Neural progenitor cell (in vitro differentiated cells): ENCODE measurements at places on chromosomes 11 and 22.

GRCh38 chr11:3015796-3016195 lies 23.7 kb upstream of the NAP1L4 start:
- no peak overlapping the region for H3K4me3 ChIP-seq
- no peak overlapping the region for H3K27ac ChIP-seq
- H3K36me3 ChIP-seq, result no peaks in the 10 kb centered on the region

DNA sequence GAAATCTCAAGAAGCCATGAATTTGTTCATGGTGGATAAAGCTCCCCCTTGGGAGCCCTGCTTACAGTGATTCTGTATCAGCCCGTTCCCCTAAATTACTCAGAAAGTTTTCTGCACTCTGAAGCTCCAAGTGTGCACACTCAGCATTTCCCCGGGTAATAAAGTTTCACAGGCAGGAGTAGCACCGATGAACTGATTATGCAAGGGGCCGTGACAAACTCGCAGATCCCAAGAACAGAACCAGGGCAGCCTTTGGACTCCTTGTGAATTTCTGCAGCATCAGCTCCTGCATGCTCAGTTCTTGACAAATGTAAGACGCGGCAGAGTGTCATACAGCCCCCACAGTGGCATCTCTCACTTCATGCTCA lies 73.5 kb downstream of the COMMD9 start:
- no peak overlapping the region for H3K4me3 ChIP-seq
- no peaks in the 10 kb centered on the region for H3K36me3 ChIP-seq
- H3K4me1 ChIP-seq, result peaks cover 38% of the 10 kb centered on the region
- DNase-seq, result no peak
- H3K27ac ChIP-seq, result no peak overlapping the region
- no peaks in the 10 kb centered on the region for H3K27me3 ChIP-seq

GRCh38 chr11:6485661-6486060 lies 4.4 kb downstream of the TIMM10B start:
- H3K4me1 ChIP-seq, result peaks cover 5% of the 10 kb centered on the region
- no peak overlapping the region for H3K4me3 ChIP-seq
- DNase-seq, result no peak
- H3K27ac ChIP-seq, result no peak overlapping the region
- H3K36me3 ChIP-seq, result no peaks in the 10 kb centered on the region

GRCh38 chr22:45993841-45994240 lies 16.9 kb upstream of the WNT7B start:
- no peaks in the 10 kb centered on the region for H3K27me3 ChIP-seq
- no peak overlapping the region for H3K4me3 ChIP-seq
- H3K36me3 ChIP-seq, result no peaks in the 10 kb centered on the region
- no peak for DNase-seq
- peaks cover 6% of the 10 kb centered on the region for H3K4me1 ChIP-seq

- peaks cover 13% of the 10 kb centered on the region for H3K27me3 ChIP-seq
- no peak overlapping the region for H3K27ac ChIP-seq
- no peaks in the 10 kb centered on the region for H3K4me1 ChIP-seq
- no peak for DNase-seq
Observed at GRCh38 chr22:30701872-30702271, 7.2 kb downstream of the OSBP2 start.

DNA sequence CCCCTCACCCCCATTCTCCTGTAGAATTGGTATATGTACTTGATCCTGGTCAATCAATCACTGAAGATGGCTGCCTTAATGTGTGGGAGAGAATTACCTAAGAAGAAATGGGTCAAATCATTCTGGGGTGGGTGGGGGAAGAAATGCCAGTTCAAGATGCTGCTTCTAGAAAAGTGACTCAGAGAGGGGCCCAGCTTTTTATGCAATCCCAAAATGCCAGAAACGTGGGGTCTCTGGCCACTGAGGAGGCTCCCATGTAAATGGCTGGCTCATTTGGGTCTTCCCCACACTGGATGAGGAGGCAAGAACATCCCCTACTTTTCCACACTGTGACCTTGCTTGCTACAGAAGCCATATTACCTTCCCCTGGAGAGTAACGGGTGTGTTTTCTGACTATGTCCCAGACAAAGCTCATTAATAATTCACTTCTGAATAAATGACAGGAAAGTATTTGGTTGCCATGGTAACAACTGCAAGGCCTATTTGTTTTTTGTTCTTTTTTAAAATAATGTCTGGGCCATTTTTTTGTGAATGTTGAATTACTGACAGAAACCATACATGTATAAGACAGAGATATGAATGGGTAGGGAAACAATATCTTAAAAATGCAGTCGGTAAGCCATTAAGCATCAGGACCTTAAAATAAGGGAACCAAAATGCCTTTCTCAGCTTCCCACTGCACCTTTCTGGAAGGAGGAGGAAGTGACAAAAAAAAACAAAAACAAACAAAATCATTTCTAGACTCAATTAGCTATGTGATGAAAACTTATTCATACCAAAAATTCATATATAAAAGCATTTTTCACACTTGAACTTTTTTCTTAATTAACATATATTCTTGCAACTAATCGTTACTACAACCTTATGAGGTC lies 32.0 kb downstream of the SLC1A2 start:
- no peaks in the 10 kb centered on the region for H3K27me3 ChIP-seq
- no peaks in the 10 kb centered on the region for H3K36me3 ChIP-seq
- H3K27ac ChIP-seq, result no peak overlapping the region
- H3K4me3 ChIP-seq, result no peak overlapping the region

- no peak overlapping the region for H3K27ac ChIP-seq
- H3K36me3 ChIP-seq, result no peaks in the 10 kb centered on the region
- no peak for DNase-seq
- H3K27me3 ChIP-seq, result peaks cover 4% of the 10 kb centered on the region
- H3K4me3 ChIP-seq, result no peak overlapping the region
Observed at GRCh38 chr11:64093233-64094039, 57.7 kb downstream of the FLRT1 start.

- H3K27me3 ChIP-seq, result no peaks in the 10 kb centered on the region
- H3K36me3 ChIP-seq, result no peaks in the 10 kb centered on the region
- H3K4me1 ChIP-seq, result no peaks in the 10 kb centered on the region
- no peak for DNase-seq
Observed at GRCh38 chr11:111905411-111905810, 6.2 kb downstream of the CRYAB start.

GRCh38 chr11:95067039-95067840 lies 521 bp downstream of the SRSF8 start:
- peaks cover 3% of the 10 kb centered on the region for H3K27me3 ChIP-seq
- H3K27ac ChIP-seq, result no peak overlapping the region
- H3K4me1 ChIP-seq, result peaks cover 18% of the 10 kb centered on the region
- H3K4me3 ChIP-seq, result peak overlapping the region; percentile 61

DNA sequence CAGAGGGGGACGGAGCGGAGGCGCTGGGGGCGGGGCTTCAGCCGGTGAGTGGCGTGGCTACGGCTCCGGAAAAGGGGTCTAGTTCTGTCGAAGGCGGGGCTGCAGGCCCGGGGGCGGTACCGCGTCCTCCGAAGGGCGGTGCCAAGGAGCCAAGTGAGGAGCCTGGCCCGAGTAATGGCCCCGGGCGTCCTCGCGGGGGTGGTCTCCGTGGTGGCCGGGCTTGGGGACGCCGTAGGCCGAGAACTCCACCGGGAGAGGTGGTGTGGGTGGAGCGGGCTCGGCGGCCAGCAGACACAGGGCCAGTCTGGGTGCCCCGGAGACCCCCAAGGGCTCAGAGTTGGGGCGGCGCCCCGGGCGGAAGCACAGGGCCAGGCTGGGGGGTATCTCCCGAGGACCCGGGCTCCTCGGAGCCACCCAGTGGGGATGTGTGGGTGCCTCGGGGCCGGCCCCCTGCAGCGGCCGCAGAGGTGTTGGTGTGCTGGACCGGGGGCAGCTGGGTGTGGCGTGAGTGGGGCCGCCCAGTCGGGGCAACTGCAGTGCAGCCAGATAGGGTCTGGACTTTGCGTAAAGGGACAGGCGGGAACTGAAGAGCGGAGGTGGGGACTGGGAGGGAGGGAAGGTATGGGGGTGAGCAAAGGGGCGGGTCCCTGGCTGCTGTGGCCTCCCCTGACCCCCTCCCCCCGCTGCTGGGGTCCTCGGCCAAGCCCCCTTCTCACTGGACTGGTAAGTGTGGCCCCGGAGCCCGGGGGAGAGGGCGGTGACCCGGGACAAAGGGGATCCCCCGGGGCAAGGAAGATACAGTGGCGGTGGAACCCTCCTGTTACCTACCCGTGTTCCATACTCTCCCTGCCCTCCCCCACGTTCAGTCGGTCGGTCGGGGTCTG lies 838 bp downstream of the FKBP2 start:
- peak; percentile 69 for DNase-seq
- no peak overlapping the region for H3K27ac ChIP-seq
- H3K27me3 ChIP-seq, result no peaks in the 10 kb centered on the region
- H3K4me1 ChIP-seq, result peaks cover 7% of the 10 kb centered on the region

DNA sequence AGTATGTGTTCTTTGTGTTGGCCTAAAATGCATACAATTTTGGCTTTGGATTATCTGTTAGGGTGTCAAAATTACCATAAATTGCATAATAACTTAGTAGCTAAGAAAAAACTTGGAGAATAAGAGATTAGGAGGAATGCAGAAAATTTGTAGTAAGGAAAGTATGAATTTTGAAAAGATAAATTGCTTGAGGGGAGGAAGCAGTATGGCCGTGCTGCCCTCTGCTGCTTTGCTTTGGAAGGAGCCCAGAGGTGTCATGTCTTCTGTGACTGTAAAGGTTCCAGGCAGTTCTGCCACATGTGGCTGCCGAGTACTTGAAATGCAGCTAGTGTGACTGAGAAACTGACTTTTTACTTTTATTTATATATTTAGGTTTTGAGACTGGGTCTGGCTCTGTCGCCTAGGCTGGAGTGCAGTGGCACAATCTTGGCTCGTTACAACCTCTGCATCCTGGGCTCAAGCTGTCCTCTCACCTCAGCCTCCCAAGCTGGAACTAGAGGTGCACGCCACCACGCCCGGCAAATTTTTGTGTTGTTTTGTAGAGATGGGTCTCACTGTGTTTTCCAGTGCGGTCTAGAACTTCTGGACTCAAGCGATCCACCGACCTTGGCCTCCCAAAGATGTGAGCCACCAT lies 1.8 kb downstream of the ADSL start:
- H3K27me3 ChIP-seq, result no peaks in the 10 kb centered on the region
- no peak overlapping the region for H3K27ac ChIP-seq
- peak; percentile 56 for DNase-seq
- peak overlapping the region; percentile 64 for H3K4me3 ChIP-seq
- peaks cover 8% of the 10 kb centered on the region for H3K4me1 ChIP-seq

GRCh38 chr11:11072067-11072466 lies 214.2 kb upstream of the ZBED5 start:
- no peaks in the 10 kb centered on the region for H3K36me3 ChIP-seq
- H3K27me3 ChIP-seq, result no peaks in the 10 kb centered on the region
- H3K4me1 ChIP-seq, result peaks cover 12% of the 10 kb centered on the region

- H3K36me3 ChIP-seq, result no peaks in the 10 kb centered on the region
- H3K4me3 ChIP-seq, result no peak overlapping the region
- DNase-seq, result no peak
- no peaks in the 10 kb centered on the region for H3K27me3 ChIP-seq
- peaks cover 15% of the 10 kb centered on the region for H3K4me1 ChIP-seq
Observed at GRCh38 chr11:13207665-13208594, 69.7 kb upstream of the BMAL1 start.

- no peak overlapping the region for H3K4me3 ChIP-seq
Observed at GRCh38 chr11:61172888-61173287, 11.7 kb upstream of the VPS37C start.

DNA sequence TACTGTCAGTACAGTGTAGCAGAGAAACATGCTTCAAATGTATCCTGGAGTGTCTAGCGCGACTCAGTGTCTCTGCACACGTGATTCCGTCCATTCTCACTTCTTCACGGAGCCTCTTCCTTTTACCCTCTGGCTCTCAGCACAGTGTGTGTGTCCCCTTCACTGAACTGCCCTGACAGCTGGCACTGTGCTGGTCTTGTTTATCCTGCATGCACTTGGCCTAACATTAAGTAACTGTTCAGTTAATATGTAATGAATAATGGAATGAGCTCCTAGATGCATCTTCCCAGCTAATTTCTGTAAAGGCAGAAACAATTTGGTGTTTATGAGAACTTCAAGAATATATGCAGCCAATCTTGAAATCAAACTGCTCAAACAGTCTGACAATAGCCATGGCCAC lies 44.4 kb downstream of the KMT5B start:
- H3K4me1 ChIP-seq, result no peaks in the 10 kb centered on the region
- no peak overlapping the region for H3K4me3 ChIP-seq
- H3K27me3 ChIP-seq, result no peaks in the 10 kb centered on the region
- DNase-seq, result no peak
- no peak overlapping the region for H3K27ac ChIP-seq

DNA sequence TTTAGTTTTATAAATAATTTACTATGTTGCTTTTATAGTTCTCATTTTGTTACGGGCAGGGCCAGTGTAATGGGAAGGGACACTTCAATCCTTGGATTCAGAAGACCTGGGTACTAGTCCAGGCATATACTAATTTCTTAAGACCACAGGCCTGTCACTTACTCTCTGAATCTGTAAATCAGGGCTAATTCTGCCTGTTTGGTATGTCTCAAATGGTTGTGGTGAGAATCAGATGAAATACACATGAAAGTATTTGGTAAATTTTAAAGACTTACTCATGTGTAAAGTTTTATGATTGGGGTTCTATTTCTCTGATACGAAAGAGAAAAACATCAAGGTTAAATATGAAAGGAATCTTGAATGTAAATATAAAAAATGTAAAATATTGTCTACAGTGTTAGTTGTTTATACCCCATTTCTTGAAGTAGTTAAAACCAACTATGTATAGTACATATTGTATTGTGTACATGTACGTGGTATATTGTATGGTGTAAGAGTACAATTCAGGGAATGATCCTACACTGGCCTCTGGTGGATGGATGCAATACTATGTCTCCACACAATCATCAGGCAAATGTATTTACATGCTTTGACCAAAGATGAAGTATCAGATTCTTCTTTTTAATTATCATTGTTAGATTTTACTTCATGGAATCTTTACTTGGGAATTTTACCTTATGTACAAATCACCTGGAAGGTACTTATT lies 24.5 kb upstream of the RAG2 start:
- H3K4me1 ChIP-seq, result no peaks in the 10 kb centered on the region
- peak; percentile 9 for DNase-seq

- peak overlapping the region; percentile 85 for H3K4me3 ChIP-seq
- no peaks in the 10 kb centered on the region for H3K27me3 ChIP-seq
- H3K4me1 ChIP-seq, result peaks cover 23% of the 10 kb centered on the region
- DNase-seq, result peak; percentile 67
- peak overlapping the region; percentile 90 for H3K27ac ChIP-seq
Observed at GRCh38 chr11:6604081-6604626, 580 bp downstream of the ILK start.

- H3K36me3 ChIP-seq, result no peaks in the 10 kb centered on the region
- peaks cover 9% of the 10 kb centered on the region for H3K27me3 ChIP-seq
- H3K4me1 ChIP-seq, result peaks cover 4% of the 10 kb centered on the region
- DNase-seq, result no peak
- H3K4me3 ChIP-seq, result no peak overlapping the region
Observed at GRCh38 chr11:126415128-126415527, 59.6 kb downstream of the ST3GAL4 start.

DNA sequence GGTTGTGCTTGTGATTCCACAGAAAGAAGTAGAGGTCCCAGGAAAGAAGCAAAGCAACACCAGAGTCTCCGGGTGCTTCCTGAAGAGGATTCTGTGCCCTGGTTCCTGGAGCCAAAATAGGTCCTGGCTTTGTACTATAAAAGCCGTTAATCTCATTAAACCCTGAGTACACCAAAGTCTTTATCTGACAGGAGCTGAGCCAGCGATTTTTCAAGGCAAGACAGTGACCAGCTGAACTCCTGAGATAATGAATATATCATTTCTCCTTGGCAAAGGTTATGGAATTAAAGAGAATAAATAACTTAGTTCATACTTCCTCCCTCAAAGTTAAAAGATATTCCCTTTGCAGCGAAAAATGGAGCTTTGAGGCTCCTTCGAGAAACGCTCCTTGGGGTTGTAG lies 5.2 kb downstream of the TMEM138 start:
- peaks cover 10% of the 10 kb centered on the region for H3K36me3 ChIP-seq
- DNase-seq, result no peak
- H3K4me3 ChIP-seq, result no peak overlapping the region
- H3K27me3 ChIP-seq, result no peaks in the 10 kb centered on the region
